ENCODE measurements at places on chromosomes 1 and 21.
A peak's percentile ranks its signal among the peaks of the same experiment; 100 is the strongest.

GRCh38 chr1:219465212-219466093, 147.5 kb downstream of the ZC3H11B start:
- no peaks in the 10 kb centered on the region for H3K27me3 ChIP-seq
- no peak overlapping the region for H3K27ac ChIP-seq
- DNase-seq: no peak
- H3K4me3 ChIP-seq: no peak overlapping the region
- no peaks in the 10 kb centered on the region for H3K36me3 ChIP-seq

DNA sequence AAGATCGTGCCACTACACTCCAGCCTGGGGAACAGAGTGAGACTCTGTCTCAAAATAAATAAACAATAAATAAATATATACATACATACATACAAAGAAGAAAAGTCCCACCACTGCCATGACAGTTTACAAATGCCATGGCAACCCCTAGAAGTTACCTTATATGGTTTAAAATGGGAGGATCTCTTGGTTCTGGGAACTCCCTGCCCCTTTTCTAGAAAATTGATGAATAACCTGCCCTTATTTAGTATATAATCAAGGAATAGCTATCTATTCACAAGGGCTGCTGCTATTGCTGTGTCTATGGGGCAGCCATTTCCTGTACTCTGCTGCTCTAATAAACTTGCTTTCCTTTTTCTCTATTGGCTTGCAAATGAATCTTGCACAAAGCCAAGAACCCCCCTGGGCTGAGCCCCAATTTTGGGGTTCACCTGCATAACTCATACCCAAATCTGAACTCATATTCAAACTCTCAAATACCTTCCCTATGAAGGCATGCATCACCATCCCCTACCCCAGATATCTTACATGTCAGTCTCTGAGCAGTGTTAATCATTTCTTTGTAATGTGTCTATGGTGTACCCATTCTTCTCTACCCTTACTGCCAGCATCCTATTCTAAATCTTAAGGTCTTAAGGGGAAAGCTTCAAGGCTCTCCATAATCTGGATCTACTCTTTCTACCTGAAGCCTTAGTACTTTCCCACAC, 9.0 kb downstream of the GON4L start:
- no peak for DNase-seq
- H3K4me1 ChIP-seq: no peaks in the 10 kb centered on the region
- H3K36me3 ChIP-seq: peaks cover 69% of the 10 kb centered on the region
- H3K27ac ChIP-seq: no peak overlapping the region

- no peaks in the 10 kb centered on the region for H3K27me3 ChIP-seq
- no peak for DNase-seq
- no peaks in the 10 kb centered on the region for H3K36me3 ChIP-seq
- H3K4me3 ChIP-seq: no peak overlapping the region
- no peaks in the 10 kb centered on the region for H3K4me1 ChIP-seq
These were observed 53.6 kb downstream of the POFUT2 start for GRCh38 chr21:45234127-45234526.

GRCh38 chr21:44461464-44462001, 6.2 kb downstream of the LRRC3 start:
- no peak overlapping the region for H3K27ac ChIP-seq
- H3K4me1 ChIP-seq: no peaks in the 10 kb centered on the region
- DNase-seq: no peak
- H3K4me3 ChIP-seq: no peak overlapping the region

GRCh38 chr1:186738926-186739325, 58.7 kb upstream of the PTGS2 start:
- DNase-seq: no peak
- H3K4me3 ChIP-seq: no peak overlapping the region
- no peaks in the 10 kb centered on the region for H3K27me3 ChIP-seq
- no peaks in the 10 kb centered on the region for H3K36me3 ChIP-seq
- H3K27ac ChIP-seq: no peak overlapping the region
- H3K4me1 ChIP-seq: no peaks in the 10 kb centered on the region

- no peaks in the 10 kb centered on the region for H3K36me3 ChIP-seq
- no peaks in the 10 kb centered on the region for H3K27me3 ChIP-seq
- H3K4me1 ChIP-seq: peaks cover 4% of the 10 kb centered on the region
- no peak overlapping the region for H3K27ac ChIP-seq
- no peak overlapping the region for H3K4me3 ChIP-seq
- no peak for DNase-seq
These were observed 19.1 kb downstream of the CHIT1 start for GRCh38 chr1:203210350-203210749.

GRCh38 chr1:157628773-157629172, 30.9 kb upstream of the FCRL4 start:
- H3K4me1 ChIP-seq: no peaks in the 10 kb centered on the region
- DNase-seq: no peak
- H3K4me3 ChIP-seq: no peak overlapping the region
- no peaks in the 10 kb centered on the region for H3K36me3 ChIP-seq
- H3K27ac ChIP-seq: no peak overlapping the region

GRCh38 chr21:45623436-45623835, 20.1 kb upstream of the PCBP3 start:
- H3K27me3 ChIP-seq: no peaks in the 10 kb centered on the region
- H3K27ac ChIP-seq: no peak overlapping the region
- peaks cover 47% of the 10 kb centered on the region for H3K4me1 ChIP-seq
- no peak for DNase-seq
- H3K4me3 ChIP-seq: no peak overlapping the region

DNA sequence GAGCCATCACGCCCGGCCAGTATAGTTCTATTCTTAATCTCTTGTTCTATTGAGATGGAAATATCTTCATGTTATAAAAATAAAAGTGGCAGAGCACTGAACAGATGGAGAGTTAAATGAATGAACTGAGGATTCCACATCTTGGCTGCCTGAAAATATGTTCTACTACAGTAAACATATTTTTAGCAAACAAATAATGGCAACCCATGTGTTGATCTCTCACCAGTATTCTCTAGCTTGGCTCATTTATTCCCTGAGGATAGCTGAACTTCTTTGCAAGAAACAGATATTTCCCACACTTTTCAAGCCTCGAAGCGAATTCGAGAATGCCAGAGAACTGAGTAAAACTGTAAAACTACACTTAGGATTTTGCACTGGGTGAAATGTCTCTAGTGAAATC, 58.9 kb downstream of the DIRAS3 start:
- no peaks in the 10 kb centered on the region for H3K36me3 ChIP-seq
- H3K4me3 ChIP-seq: no peak overlapping the region
- DNase-seq: no peak
- no peaks in the 10 kb centered on the region for H3K27me3 ChIP-seq

- H3K36me3 ChIP-seq: no peaks in the 10 kb centered on the region
- peaks cover 3% of the 10 kb centered on the region for H3K27me3 ChIP-seq
- H3K4me1 ChIP-seq: no peaks in the 10 kb centered on the region
- no peak for DNase-seq
- no peak overlapping the region for H3K27ac ChIP-seq
These were observed 64.1 kb downstream of the SETD4 start for GRCh38 chr21:35996217-35996616.

DNA sequence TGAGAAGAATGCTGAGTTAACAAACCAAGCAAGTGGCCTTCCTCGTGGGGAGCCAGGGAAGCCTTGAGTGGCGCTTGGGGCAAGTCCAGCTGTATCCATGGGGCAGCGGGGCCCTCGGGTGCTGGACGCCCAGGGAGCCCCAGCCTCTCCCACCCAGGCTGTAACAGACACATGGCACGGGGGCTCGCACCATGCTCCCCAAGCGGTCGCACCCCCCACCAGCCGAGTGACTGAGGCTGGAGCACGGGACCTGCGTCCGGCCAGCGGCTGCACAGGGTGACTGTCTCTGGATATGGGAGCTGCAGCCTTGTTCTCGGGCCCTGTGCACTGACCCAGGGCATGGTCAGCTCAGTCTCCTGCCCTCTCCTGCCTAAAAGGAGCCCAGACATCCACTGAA, 53.9 kb upstream of the ACTRT2 start:
- no peak for DNase-seq
- H3K36me3 ChIP-seq: no peaks in the 10 kb centered on the region
- H3K27me3 ChIP-seq: peaks cover 10% of the 10 kb centered on the region
- no peak overlapping the region for H3K4me3 ChIP-seq
- H3K27ac ChIP-seq: no peak overlapping the region
- H3K4me1 ChIP-seq: no peaks in the 10 kb centered on the region

DNA sequence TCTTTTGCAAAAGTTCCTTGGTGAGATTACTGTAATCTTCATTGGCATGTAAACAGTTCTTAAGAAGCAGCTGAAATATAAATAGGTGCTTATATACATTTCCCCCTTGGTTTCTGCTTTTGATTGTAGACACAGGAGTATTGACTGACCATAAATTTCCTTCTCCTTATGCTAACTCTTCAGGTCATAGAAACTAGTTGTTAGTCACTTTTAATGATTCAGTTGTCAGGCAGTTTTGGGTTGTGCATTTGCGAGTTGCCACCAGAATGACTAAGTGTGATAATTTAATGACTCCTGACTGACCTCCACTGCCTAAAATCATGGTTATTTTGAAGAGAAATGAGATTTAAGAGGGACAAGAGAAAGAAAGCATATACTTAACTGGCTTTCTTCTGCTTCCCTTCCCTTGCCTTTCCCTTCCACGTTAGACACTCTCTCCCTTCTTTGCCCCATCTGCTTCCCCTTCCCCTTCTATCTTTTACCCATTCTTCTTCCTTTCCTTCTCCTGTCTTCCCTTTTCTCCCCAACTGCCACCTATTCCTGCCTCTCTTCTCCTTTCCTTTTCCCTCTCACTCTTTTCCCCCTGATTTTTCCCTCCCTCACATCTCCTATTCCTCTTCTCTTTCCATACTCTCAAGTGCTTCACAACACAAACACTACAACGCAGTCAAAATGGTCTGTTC, 12.3 kb downstream of the ZMPSTE24 start:
- no peak overlapping the region for H3K4me3 ChIP-seq
- no peaks in the 10 kb centered on the region for H3K27me3 ChIP-seq
- no peaks in the 10 kb centered on the region for H3K4me1 ChIP-seq
- no peak overlapping the region for H3K27ac ChIP-seq

DNA sequence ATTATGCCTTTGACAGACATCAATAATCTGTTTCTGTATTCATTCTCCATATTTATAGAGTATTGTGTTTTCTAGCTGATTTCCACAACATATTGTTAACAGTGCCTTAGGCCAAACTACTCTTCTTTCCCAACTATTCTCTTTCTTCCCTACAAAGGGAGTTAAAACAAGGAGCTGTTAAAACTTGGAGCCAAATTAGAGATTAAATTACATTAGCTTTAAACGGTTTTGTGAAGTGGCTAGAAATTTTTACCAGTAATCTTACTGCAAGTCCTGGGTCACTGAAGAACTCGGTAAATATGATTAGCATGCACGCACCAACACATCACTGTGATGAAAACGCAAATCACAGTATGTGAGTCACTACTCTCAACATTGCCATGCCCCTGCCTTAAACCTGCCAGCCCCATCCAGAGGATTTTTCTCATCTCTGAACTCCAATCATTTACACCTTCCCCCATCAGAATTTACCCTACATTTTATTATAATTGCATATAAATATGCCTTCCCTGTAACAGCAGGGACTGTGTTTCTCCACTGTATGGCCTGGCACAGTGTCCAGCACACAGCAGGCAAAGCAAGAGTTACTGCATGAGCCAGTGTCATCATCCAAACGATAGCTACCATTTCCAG, 1.5 kb upstream of the PRDX6 start:
- no peak overlapping the region for H3K27ac ChIP-seq
- peaks cover 12% of the 10 kb centered on the region for H3K4me1 ChIP-seq
- no peaks in the 10 kb centered on the region for H3K27me3 ChIP-seq
- H3K4me3 ChIP-seq: peak overlapping the region; percentile 61

- no peaks in the 10 kb centered on the region for H3K4me1 ChIP-seq
- DNase-seq: no peak
- H3K27ac ChIP-seq: no peak overlapping the region
- no peaks in the 10 kb centered on the region for H3K27me3 ChIP-seq
- H3K4me3 ChIP-seq: no peak overlapping the region
These were observed 98.3 kb downstream of the FAF1 start for GRCh38 chr1:50861772-50862171.

- H3K36me3 ChIP-seq: no peaks in the 10 kb centered on the region
- no peaks in the 10 kb centered on the region for H3K27me3 ChIP-seq
- no peak overlapping the region for H3K27ac ChIP-seq
- DNase-seq: no peak
- no peak overlapping the region for H3K4me3 ChIP-seq
These were observed 13.3 kb upstream of the CASQ2 start for GRCh38 chr1:115781851-115782250.

DNA sequence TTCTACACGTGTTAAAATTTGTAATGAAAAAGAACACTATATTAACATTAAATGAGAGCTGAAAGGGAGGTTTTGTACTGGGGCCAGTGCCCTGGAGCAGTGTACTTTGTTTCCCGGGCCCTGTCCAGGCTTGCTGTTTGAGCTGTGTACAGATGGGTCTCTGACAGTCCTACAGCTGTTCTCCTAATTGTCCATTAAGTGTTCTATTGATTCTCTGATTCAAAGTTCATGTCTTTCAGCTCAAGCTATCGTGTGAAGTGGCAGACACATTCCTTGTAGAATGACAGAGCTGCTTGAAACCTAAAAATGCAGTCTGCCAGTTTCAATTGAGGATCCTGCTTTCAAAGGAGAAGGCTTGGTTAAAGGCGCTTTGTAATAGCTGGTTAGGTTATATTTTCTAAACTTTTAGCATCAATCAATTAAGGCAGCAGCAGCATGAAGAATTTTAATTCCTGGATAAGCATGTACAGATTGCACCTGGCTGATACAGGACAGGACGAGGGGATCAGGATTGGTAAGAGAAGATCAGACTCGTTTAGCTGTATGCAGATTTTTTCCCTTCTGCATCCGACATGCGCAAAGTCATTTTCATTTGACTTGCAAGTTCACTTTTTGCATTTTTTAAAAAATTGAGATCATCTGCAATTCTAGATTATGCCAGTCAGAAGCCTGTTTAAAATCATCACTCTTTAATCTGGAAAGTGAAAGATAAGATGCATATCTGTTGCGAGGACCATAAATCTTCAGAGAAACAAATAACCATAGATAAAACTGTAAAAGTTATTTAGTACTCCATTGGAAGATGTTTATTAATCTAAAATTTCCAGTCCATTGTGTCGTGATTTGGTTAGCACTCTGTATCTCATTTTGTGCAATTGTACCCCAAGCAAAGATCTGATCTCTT, 98.5 kb downstream of the ATG4C start:
- no peak for DNase-seq
- no peaks in the 10 kb centered on the region for H3K4me1 ChIP-seq
- no peak overlapping the region for H3K4me3 ChIP-seq
- no peaks in the 10 kb centered on the region for H3K36me3 ChIP-seq
- no peaks in the 10 kb centered on the region for H3K27me3 ChIP-seq

DNA sequence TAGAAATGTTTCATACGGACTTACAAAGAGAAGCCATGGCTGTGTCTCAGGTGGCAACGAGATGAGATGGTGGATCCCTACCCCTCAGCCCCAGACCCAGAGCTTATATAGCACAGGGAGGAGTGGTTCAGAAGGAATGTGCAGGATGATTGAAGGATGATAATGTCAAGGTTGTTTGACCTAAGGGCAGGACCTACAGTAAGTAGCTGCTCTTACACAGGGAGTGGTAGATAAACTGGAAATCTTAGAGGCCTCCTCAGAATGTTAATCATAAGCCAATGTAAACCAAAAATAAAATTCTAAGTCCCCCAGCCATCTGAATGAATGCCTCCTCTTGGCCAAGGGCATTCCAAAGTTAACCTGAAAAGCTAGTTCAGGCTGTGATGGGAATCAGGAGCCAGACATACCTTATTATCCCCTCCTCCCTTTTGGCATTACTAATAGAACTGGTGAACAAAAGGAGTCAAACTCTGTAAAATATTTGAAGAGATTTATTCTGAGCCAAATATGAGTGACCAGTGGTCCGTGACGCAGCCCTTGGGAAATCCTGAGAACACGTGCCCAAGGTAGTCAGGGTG, 45.8 kb upstream of the PDE9A start:
- no peaks in the 10 kb centered on the region for H3K36me3 ChIP-seq
- H3K4me3 ChIP-seq: no peak overlapping the region
- no peaks in the 10 kb centered on the region for H3K4me1 ChIP-seq

Data from thymus (tissue), 14 donors.